ENCODE measurements at places on chromosomes 1 and 21.

DNA sequence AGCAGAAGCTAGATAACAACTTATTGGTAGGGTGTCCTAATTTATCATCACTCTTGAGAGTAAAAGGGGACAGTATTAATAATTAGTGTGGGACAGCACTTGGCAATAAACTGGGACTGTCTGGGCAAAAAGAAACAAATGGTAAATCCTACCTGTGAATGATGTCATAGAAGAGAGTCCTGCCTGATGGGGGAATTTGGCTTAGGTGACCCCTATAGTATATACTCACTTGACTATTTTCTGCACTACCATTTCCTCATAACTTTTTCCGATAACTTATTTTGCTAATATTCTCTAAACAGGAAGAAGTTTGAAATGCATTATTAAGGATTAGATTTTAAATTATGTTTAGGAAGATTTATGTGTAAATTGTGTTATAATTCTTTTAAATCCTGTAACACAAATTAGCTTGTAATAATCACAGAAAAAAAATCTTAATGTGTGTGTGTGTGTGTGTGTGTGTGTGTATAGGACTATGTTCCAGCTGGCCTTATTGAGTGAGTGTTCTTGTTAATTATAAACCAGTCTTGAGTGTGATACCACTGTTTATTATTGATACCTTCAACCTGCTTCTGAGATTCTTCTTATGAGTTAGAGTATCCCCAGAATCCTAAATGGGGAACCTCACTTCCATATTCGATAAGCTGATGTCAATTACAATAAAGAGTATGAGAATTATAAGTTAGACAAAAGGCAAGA lies 144.2 kb upstream of the C1orf105 start:
- no peak for DNase-seq

DNA sequence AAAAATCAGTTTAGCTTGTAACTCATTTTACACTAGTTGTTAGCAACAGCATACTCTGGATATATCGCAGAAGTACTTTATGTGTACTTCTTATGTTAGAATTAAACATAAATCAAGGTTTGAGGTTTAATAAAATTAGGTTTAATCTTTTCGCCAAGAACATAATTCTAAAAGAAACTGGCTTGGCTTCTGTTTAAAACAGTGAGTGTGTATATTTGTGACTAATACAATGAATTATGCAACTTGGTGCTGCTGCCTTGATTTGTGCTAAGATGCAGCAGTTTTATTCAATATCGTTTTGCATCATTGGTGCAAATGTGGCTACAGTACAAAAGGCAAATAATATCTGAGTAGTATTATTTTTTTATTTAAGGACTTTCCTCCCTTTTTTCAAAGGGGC lies 44.8 kb downstream of the USP25 start:
- no peak for DNase-seq

GRCh38 chr1:172005856-172006255 lies 164.6 kb downstream of the DNM3 start:
- no peak for DNase-seq

GRCh38 chr1:200668514-200669313 lies 993 bp downstream of the DDX59 start:
- no peak for DNase-seq

DNA sequence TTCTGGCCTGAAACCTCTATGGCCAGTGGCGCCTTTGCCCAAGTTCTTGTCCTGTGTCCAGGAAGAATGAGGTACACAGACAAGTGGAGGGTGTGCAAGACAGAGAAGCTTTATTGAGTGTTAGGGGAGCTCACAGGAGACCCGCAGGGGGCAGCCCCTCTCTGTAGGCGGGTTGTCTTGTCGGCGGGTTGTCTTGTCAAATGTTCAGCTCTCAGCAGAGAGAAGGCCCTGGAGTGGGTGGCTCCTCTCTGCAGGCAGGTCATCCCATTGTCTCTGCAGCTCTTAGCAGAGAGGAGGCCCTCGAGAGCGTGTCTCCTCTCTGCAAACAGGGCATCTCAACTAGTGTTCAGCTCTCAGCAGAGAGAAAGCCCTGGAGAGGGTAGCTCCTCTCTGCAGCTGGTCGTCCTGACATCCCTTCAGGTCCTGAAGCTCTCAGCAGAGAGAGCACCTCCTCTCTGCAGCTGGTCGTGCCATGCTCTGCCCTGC lies 11.0 kb downstream of the COL6A2 start:
- DNase-seq, result no peak

DNA sequence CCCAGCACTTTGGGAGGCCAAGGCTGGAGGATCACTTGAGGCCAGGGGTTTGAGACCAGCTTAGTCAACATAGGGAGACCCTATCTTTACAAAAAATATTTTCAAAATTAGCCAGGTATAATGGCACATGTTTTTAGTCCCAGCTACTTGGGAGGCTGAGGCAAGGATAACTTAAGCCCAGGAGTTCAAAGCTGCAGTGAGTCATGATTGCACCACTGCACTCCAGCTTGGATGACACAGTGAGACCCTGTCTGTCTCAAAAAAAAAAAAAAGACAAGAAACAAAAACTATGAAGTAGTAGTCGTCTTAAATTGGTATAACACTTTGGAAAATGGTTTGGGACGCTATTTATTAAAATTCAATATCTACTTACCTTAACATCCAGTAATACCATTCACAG lies 7.7 kb downstream of the AIM2 start:
- DNase-seq, result no peak

DNA sequence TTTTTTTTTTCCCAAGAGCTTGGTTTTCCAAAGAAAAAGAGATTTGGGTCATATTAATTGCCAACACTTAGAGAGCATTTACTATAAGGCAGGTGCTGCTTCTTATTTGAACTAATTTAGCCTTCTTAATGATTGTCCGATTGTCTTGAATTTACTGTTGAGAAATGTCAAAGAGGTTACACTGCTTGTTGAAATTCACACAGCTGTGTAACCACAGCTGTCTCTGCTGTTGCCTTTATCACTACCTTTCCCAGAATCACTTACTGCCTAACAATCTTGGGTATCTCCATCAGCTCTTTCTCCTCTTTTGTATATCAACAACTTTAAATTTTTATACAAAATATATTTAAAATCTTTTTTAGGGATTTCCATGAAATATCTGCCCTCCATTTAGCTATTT lies 115.6 kb downstream of the UCHL5 start:
- no peak for DNase-seq

GRCh38 chr1:220001095-220001501 lies 45.2 kb downstream of the EPRS1 start:
- no peak for DNase-seq

DNA sequence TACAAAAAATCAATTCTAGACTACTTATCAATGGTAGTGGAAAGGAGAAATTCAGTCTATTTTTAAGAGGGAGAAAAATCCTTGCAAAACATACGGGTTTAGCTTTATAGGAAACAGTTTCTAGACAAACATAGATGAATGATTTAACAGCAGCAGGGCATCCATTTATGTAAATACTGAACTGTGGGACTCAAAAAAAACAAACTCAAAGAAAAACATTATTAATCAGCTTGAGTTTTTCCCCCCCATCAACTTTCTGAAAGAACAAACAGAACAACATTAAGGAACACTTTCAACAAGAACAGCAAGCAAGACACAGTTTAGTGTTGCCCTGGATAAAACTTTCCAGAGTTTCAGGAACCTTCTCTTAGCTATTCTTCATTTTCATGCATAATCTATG lies 147.3 kb upstream of the KCNK2 start:
- no peak for DNase-seq

DNA sequence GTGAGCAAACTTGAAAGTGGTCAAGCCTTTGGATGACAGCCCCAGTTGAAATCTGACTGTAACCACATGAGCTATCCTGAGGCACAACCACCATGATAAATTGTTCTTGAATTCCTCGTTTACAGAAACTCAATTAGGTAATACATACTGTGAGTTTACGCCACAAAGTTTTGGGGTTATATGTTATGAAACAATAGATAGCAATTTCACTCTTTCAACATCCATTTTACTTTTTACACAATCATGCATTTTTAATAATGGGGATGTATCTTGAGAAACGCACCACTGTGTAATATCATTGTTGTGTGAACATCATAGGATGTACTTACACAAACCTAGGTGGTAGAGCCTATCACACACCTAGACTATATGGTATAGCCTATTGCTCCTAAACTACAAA lies 35.4 kb downstream of the OR2C3 start:
- no peak for DNase-seq

GRCh38 chr1:12356004-12356890 lies 126.4 kb downstream of the VPS13D start:
- no peak for DNase-seq

- DNase-seq, result no peak
Observed at GRCh38 chr1:109391157-109391556, 6.6 kb downstream of the SORT1 start.

DNA sequence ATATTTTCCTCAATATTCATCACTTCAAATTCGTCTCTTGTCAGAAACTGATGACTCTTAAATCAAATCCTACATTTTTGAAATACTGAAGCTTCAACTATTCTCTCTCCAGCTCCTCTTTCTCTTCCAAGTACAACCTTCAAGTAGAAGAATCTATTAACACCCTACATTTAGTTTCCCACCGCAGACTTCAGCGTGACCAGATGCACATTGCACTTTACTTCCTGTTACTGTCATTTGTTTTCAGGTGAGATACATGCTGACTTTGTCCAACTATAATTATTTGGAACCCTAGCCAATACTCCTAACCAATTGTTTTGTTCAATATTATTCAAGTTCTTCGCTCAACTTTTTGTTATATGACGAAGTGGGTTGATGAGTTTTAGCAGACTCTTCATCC lies 116.0 kb downstream of the MRPL39 start:
- DNase-seq, result no peak

- no peak for DNase-seq
Observed at GRCh38 chr21:37425001-37425400, 58.4 kb downstream of the DYRK1A start.

GRCh38 chr1:170664828-170665612 lies 1.1 kb downstream of the PRRX1 start:
- DNase-seq, result no peak

DNA sequence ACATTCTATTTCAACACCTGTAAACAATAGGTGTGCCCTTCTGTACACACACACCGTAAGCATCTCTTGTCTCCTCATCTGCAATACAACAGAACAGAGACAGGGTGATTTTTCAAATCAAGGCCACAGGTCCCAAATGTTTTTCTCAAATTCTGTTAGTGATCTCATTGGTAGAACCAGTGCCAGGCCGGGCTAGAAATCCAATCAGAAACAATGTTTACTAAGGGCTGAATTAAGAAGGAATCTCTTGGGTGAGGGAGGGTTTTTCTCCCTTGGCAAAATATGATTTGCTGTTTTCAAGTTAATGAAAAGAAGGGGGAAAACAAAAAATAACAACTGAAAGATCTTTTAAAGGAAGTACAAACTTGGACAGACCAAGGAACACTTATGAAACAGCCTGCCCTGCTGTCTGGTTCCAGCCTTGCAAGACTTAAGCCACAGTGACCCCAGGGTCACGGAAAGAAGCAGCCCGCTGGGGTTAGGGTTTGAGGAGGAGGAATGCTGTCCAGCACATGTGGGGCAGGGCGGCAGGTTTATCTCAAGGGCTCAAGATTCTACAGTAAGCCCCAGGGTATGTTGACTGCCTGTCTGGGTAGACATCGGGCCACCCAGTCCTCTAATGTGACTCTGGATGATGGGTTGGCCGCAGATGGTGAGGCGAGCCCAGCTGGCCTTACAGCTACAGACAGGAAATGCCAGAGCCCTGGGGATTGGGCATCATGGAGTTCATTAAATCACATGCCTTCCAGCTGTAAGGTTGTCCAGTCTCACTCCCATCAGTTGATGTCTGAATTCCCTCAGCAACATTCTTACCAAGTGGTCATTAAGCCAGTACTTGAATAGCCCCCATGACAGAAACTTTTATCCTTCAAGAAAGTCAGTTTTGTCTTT lies 73.3 kb upstream of the SLC44A3 start:
- DNase-seq, result no peak

DNA sequence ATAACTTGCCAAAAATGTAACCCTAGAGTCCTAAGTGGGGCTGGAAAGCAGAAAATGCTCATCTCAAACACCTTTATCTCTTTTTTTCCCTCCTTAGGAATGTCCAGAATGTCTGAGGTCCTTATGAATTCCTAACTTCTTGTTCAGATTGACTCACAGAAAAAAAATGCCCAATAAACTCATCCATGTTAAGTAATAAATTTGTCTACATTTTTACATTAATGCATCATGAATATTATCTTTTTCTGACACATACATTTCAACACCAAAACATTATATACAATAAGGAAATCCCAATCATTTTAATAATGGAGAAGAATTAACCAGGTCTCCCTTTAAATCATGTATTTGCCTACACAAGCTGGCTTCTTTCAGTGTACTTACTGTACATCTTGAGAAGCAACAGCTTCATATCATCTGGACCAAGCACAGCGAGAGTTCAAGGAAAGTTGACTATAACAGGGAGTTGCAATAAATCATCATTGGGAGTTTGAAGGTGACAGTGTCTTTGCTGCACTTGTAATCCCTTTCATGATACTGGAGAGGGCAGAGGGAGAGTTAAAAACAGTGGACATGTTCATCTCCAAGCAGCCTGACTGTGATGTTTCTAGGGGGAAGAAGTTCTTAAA lies 565.2 kb downstream of the LTN1 start:
- no peak for DNase-seq

- DNase-seq, result peak; percentile 26
Observed at GRCh38 chr1:6246497-6247467, 2.8 kb downstream of the HES3 start.
